ENCODE measurements at places on chromosomes 2 and 18.
A peak's percentile ranks its signal among the peaks of the same experiment; 100 is the strongest.

GRCh38 chr2:17318013-17318412 lies 200.2 kb downstream of the RAD51AP2 start:
- no peak for DNase-seq

DNA sequence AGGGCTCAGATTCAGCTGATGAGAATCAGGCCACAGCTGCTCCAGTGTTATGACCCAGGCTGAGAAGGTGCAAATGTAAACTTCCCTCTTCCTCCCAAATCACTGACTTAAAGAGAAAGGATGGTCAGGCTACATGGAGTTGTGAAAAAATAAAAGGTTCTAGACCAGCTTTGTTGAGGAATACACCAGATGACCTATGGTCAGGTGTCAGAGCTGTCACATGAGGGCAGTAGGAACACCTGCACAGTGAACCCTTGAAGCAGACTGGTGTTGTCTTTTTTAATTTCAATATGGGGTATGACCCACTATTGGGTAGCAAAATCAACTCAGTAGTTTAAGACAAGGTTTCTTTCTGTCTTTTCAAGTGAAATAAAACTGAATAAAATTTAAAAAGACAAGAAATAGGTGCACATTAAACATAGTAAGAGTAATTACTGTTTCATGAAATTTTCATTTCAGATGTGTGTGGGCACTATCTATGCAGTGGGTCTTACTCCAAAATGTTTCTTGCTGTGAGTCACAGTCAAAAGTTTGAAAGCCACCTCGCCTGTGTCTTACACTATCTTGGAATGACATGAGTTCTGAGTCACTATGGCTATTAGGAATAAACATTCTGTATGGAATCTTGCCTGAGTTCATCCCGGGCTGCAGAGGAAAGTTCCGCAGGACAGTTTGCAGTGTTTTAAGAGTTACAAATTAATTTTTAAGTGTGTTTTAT lies 83.6 kb downstream of the ACVR1 start:
- no peak for DNase-seq

DNA sequence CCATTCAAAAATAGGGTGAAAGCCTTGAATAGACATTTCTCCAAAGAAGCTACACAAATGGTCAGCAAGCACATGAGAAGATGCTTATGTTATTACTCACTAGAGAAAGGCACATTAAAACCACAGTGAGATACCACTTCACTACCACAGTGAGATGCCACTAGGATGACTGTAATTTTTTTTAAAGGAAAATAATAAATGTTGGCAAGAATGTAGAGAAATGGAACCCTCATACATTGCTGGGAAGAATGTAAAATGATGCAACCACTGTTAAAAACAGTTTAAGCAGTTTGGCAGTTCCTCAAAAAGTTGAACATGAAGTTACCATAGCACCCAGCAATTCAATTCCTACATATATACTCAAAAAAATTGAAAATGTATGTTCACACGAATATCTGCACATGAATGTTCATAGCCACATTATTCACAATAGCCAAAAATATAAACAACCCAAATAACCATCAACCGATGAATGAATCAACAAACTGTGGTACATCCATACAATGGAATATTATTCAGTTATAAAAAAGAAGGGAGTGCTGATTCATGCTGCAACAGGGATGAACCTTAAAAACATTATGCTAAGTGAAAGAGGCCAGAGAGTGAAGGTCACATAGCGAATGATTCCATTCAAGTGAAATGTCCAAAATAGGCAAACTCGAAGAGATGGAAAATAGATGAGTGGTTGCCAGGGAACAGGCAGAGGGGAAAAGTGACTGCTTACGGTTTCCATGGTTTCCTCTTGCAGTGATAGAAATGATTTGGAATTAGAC lies 156.2 kb upstream of the NDUFV2 start:
- DNase-seq: no peak

GRCh38 chr2:173184031-173185004 lies 108.7 kb downstream of the MAP3K20 start:
- DNase-seq: no peak

DNA sequence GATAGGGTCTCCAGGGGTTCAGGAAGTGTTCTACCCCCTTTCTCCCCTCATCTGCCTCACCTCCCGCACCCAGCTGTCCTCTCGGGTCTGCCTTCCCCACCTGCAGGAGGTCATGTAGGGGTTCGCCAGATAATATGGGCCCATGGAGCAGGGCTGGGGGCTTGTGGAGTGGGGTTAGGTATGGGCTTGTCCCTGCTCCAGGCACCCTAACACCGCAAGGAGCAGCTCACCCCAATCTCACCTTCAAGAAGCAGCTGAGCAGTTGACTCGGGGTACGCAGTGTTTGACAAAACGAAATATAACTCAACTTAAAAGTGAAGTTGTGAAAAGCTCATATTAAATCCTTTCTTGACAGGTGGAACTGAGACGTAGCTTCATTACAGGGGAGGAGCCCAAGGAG lies 99.6 kb downstream of the CTIF start:
- DNase-seq: no peak

DNA sequence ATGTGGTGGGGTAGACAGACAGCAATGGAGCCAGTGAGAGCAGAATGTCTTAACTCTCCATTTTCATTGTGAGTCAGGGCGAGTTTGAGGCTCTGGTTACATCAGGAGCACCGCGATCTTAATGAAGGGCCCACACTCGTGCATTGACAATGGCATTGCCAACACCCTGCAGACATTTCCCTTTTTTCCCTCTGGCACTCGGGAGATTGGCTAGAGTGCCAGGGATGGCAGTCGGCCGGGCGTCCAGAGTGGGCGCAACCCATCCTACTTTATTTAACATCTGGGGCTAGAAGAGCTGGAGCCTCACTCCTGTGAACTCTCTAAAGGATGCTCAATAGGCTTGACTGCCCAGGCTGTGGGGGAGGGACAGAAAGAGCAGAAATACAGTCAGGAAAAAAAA lies 9.7 kb downstream of the PROKR1 start:
- DNase-seq: no peak

- no peak for DNase-seq
These were observed 84.8 kb upstream of the RND3 start for GRCh38 chr2:150572194-150572766.

GRCh38 chr2:81876624-81877023 lies 1572.1 kb upstream of the LRRTM1 start:
- no peak for DNase-seq

DNA sequence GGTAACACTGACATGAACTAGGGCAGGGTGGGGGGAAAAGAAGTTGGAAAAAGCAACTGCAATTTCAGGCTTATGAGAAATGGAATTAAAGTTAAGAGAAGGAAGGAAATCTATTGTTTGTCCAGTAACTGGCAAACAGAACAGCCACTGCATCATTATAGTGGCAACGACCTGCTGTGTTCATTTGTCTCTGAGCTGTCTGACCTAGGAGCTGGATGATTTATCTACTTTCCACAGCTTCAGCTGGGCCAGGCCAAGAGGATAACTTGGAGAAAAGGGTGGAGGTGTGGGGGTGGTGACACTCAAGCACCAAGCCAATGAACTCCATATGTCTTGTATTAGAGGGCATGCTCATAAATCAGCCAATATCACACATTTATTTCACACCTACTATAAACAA lies 291.5 kb upstream of the KLHL29 start:
- DNase-seq: no peak

DNA sequence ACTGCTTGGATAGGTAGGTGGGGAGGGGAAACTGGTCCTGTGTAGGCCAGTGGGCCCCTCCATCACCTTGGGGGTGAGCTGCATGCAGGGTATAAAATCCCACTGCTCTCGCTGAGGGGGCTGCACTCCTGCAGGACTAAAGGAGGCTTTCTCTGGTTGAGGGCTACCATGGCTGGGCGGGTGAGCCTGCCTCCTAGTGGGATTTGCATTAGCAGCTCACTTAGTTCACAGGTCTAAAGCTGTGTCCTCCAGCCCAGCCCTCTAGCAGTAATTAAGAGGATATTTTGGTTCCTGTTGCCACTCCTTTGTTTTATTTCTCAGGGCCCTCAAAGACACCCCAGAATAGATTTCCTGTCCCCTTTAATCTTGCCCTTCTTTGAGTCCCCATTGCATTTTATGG lies 24.6 kb downstream of the TMEM127 start:
- no peak for DNase-seq

DNA sequence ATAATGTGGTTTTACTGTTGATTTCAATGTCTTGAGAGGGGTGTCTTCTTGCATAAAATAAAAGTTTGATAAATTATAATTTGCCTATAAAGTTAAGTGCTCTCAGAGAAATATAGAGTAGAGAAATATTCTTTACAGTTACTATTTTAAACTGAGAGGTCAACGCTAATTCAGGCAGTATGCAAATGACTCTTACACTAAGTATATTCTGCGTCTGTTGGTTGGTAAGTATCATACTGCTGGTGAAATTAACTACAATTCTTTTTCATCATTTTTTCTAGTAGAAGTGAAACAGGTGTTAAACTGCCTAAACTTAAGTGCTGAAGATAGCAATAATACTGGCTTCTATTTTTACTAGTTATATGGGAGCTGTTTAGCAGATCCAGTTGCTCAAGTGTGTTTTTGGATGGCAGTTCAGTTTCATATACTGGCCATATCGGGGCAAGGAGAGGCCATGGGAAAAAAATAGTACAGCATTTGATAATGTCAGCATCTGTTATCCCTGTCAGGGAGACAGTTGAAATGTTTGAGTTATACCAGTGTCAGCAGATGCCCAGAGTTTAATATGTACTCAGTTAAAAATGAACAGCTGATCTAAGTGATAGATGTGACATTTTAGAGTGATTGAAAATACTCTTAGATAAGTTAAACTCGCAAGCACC lies 86.2 kb downstream of the MIB1 start:
- no peak for DNase-seq

GRCh38 chr2:42492691-42493467 lies 903 bp downstream of the KCNG3 start:
- no peak for DNase-seq

DNA sequence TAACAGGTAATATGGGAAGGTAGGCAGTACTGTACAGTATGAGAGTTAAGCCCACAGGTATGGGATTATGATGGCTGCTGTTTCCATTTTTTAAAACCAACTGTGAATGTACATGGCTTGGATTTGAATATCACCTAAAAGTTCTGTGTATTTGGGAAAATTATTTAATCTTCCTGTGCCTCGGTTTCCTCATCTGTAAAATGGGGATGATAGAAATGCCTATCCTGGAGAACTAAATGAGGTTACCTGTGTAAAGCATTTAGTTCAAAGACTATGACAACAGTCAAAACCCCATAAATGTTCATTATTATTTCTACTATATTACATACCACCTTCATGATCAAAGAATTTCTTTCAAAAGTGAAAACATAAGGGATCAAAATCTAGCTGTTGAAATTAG lies 3.6 kb downstream of the KLHL41 start:
- DNase-seq: no peak

- DNase-seq: no peak
These were observed 1207.3 kb upstream of the FAM98A start for GRCh38 chr2:34806396-34806795.

DNA sequence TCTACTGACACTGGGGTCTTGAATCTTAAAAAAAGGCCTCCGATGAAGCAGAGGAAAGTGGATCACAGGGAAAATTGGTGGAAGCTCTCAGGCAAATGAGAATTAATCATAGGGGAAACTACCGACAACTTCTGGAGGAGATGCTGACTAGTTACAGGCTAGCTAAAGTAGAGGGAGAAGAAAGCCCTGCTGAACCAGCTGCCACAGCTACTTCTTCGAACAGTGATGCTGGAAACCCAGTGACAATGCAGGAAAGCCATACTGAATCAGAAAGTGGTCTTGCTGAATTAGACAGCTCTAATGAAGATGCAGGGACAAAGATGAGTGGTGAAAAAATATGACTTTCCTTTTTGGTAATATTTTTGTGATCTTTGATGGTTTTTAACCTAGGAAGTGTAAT lies 44.9 kb upstream of the SLC3A1 start:
- DNase-seq: no peak

DNA sequence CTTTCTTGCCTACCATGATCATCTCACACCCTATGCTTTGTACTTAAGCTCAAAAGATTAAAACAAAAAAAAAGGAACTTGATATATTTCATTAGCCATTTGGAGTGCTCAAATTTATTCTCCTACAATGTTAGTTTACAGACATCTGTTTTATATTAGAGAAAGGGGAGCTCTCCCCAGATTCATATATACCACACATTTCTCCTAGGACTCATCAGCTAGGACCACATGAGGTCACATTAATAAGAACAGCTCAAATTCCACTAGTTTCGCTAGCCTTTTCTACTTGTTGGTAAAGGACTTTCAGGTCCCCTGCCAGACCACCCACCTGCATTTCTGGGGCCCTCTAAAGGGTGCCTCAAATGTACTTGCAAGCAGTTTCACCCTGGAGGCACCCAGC lies 151.2 kb upstream of the MMADHC start:
- DNase-seq: no peak

DNA sequence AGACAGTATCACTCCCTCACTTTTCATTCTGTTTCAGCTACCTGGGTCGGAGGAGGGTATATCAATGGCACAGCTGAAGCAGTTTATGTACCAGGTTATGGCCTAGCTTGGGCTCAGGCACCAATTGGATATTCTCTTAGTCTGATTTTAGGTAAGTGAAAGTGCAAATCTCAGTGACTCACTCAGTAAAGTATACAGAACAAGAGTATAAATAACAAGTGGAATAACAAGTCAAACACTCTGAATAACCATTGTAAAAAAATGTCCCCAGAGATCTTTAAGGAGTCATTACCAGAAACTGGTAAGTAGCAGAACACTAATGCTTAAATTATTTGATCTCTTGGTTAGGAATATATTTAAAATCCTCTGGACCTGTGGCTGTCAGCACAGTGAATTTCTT lies 5.7 kb downstream of the SLC5A7 start:
- DNase-seq: no peak

GRCh38 chr2:229407170-229407569 lies 136.1 kb upstream of the PID1 start:
- no peak for DNase-seq

- peak; percentile 24 for DNase-seq
These were observed 5.7 kb downstream of the GPATCH11 start for GRCh38 chr2:37090019-37090477.

GRCh38 chr2:127631541-127631996 lies 14.4 kb upstream of the GPR17 start:
- no peak for DNase-seq

DNA sequence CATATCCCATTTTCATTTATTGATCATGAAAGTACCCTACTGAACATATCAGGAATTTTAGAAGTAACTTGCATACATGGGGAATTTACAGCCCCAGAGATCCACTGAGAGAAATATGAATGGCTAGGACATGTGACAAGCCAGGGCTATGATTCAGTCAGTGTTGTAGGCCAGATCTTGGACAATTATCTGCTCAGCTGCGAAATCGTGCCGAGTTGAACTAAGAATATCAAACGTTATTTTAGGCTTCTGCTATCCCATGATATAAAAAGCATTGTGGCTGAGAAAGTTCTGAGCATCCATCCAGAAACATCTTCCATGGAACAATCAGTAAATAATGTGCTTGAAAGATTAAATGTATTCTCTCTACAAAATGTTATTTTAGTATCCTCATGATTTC lies 85.7 kb upstream of the UNC80 start:
- DNase-seq: no peak

DNA sequence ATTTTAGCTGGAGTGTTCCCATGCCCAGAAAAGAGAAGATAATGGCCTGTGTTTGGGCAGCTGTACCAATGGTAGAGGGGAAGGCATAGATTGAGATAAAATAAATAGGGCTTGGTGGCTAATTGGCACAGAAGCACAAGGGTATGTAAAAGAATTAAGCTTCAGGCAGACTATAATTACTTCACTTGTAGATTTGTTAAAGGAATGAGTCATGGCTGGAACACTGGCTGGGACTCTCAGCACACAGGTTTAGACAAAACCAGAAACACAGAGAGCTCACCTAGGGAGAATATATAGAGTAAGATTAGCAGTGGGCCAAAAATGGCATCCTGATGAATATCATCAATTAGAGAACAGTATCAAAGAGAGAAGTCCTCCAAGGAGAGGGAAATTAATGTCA lies 198.3 kb upstream of the FIGN start:
- no peak for DNase-seq
